NCI-H345 (cell line): ENCODE measurements at places on chromosomes 3 and 15.

- DNase-seq, result peak; percentile 56
Measured at GRCh38 chr3:32510075-32510724, 7.5 kb upstream of the CMTM6 start.

- DNase-seq, result no peak
Measured at GRCh38 chr15:57789225-57789624, 82.7 kb downstream of the POLR2M start.

GRCh38 chr3:178385280-178385952 lies 150.8 kb upstream of the KCNMB2 start:
- peak; percentile 64 for DNase-seq

DNA sequence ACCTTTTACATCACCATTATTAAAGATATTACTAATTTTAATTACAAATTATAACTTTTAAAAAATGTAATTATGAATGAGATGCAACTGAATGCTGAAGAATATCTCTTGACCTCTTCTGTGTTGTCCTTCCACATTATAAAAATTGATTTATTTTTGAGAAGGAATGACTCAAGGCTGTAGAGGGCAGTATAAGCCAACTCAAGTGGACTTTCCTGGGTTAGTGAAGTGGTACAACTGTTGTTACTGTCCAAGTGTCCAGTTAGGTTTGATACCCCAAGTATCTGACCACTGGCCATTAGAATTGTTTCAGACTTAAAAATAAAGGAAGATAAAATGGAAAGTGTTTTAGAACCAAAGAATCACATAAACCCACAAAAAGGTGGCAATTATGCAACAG lies 51.9 kb downstream of the BBX start:
- no peak for DNase-seq

DNA sequence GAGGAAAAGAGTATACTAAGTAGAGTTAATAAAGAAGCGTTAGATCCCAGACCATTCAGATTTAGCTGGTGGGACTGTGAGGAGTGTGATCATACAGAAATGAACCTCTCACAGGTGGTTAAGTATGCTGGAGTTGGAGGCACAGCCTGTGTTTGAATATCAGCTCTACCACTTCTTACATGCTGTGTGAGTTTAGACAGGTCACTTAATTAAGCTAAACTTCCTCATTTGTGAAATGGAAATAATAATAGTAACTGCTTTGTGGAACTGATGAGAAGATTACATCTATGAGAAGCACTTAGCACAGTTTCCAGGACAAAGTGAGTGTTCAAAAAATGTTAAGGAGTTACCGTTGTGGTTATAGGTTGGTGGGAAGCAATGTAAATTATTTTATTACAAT lies 8.4 kb downstream of the ACP3 start:
- DNase-seq, result no peak
